ENCODE measurements at places on chromosomes 6 and 20. TPM values are rescaled to one million over a fixed set of nuclear protein-coding genes. Genes with fewer than 3 reads are reported as not detected.

- H3K36me3 ChIP-seq: peaks cover 35% of the 10 kb centered on the region
- H3K27me3 ChIP-seq: no peaks in the 10 kb centered on the region
- H3K4me3 ChIP-seq: no peak overlapping the region
- no peak for DNase-seq
Measured at GRCh38 chr6:145893586-145893985, 70.6 kb downstream of the SHPRH start.

The KCNB1 gene
- total RNA-seq: not detected

- DNase-seq: no peak
- H3K36me3 ChIP-seq: no peaks in the 10 kb centered on the region
- no peak overlapping the region for H3K4me3 ChIP-seq
- H3K27ac ChIP-seq: no peak overlapping the region
- no peaks in the 10 kb centered on the region for H3K27me3 ChIP-seq
Measured at GRCh38 chr20:5825130-5825719, 75.0 kb downstream of the SHLD1 start.

The XPO5 gene
- total RNA-seq: 108 TPM

Data from activated CD4-positive, alpha-beta T cell treated with anti-CD3 and anti-CD28 coated beads for 36 hours (primary cell).